ENCODE measurements at places on chromosomes 5 and 9. TPM values are rescaled to one million over a fixed set of nuclear protein-coding genes. Genes with fewer than 3 reads are reported as not detected.

DNA sequence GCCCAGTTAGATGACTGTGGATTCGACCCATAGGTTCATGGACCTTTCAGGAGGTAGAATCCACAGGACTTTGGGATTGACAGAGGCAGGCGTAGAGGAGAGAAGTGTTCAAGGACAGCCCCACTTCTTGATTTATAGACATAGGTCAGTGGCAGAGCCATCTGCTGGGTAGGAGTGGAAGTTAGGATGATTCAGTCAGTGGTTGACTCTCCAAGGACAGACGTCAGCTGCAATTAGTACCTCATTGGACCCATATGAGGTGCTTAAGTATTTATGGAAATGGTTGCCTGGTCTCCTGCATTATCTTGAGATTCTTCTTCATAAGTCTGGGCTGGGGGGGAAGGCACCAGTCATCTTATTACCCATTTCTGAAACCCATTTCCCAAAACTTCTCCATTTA lies 70.9 kb downstream of the SH3RF2 start:
- H3K4me1 ChIP-seq = no peaks in the 10 kb centered on the region
- DNase-seq = no peak
- H3K27me3 ChIP-seq = no peaks in the 10 kb centered on the region
- H3K27ac ChIP-seq = no peak overlapping the region

- no peaks in the 10 kb centered on the region for H3K27me3 ChIP-seq
- H3K27ac ChIP-seq = no peak overlapping the region
- H3K4me3 ChIP-seq = no peak overlapping the region
- no peak for DNase-seq
- H3K36me3 ChIP-seq = peaks cover 12% of the 10 kb centered on the region
- H3K4me1 ChIP-seq = no peaks in the 10 kb centered on the region
Observed at GRCh38 chr9:129919277-129919676, 84.0 kb downstream of the USP20 start.

The PTGS1 gene
- total RNA-seq = 2.7 TPM

The AK1 gene
- total RNA-seq = 921 TPM

The RASGRF2 gene
- 0.40 TPM for total RNA-seq

DNA sequence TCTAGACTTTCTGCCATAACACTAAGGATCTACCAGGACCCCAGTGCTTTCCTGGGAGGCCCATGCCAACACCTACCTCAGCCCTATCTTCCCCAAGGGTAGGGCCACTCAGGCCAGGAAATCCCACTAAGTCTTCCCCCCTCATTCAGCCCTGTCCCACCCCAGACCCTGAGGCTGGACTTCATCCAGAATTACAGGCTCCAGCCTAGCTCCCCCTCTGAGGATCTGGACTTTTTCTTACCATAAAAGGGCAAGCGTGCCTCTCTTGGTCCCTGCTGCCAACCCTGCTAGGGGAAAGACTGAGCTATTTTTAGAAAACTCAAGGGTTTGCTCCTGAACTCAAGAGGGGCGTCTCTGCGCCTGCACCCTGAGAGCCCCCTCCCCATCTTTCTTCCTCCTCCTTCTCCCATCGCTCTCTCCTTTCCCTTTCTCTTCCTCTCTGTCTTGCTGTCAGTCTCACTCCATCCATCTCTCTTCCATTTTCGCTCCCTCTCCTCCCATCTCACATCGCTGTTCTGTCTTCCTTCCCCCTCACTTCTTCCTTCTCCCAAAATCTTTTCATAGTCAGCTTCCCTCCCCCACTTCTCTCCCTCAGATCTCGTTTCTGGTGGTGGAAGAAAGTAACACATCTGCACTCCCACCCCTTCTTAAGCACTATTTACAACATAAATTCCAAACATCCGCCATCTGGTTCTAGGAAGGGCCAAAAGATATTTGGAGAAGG lies 38.1 kb upstream of the IL17B start:
- no peaks in the 10 kb centered on the region for H3K27me3 ChIP-seq
- H3K4me1 ChIP-seq = peaks cover 54% of the 10 kb centered on the region
- H3K36me3 ChIP-seq = peaks cover 13% of the 10 kb centered on the region
- peak overlapping the region; percentile 77 for H3K27ac ChIP-seq
- no peak overlapping the region for H3K4me3 ChIP-seq

GRCh38 chr5:138955013-138955660 lies 80.0 kb upstream of the LRRTM2 start:
- H3K27ac ChIP-seq = peak overlapping the region; percentile 90
- no peak overlapping the region for H3K4me3 ChIP-seq
- DNase-seq = peak; percentile 87
- H3K27me3 ChIP-seq = no peaks in the 10 kb centered on the region

- H3K4me3 ChIP-seq = no peak overlapping the region
- no peak overlapping the region for H3K27ac ChIP-seq
- DNase-seq = no peak
- no peaks in the 10 kb centered on the region for H3K27me3 ChIP-seq
- H3K36me3 ChIP-seq = no peaks in the 10 kb centered on the region
Observed at GRCh38 chr9:76266649-76267283, 127.5 kb downstream of the RFK start.

GRCh38 chr5:76590027-76590426 lies 33.2 kb downstream of the F2RL2 start:
- no peaks in the 10 kb centered on the region for H3K36me3 ChIP-seq
- H3K27me3 ChIP-seq = no peaks in the 10 kb centered on the region
- H3K4me3 ChIP-seq = no peak overlapping the region
- DNase-seq = no peak

- peaks cover 24% of the 10 kb centered on the region for H3K36me3 ChIP-seq
- H3K4me3 ChIP-seq = no peak overlapping the region
- no peaks in the 10 kb centered on the region for H3K27me3 ChIP-seq
- no peaks in the 10 kb centered on the region for H3K4me1 ChIP-seq
Observed at GRCh38 chr9:104802110-104802509, 38.2 kb downstream of the NIPSNAP3B start.

GRCh38 chr5:174414315-174414710 lies 310.1 kb upstream of the MSX2 start:
- no peak overlapping the region for H3K27ac ChIP-seq
- H3K36me3 ChIP-seq = no peaks in the 10 kb centered on the region
- peaks cover 18% of the 10 kb centered on the region for H3K27me3 ChIP-seq
- H3K4me1 ChIP-seq = peaks cover 4% of the 10 kb centered on the region

The MORN5 gene
- 0.53 TPM for total RNA-seq

DNA sequence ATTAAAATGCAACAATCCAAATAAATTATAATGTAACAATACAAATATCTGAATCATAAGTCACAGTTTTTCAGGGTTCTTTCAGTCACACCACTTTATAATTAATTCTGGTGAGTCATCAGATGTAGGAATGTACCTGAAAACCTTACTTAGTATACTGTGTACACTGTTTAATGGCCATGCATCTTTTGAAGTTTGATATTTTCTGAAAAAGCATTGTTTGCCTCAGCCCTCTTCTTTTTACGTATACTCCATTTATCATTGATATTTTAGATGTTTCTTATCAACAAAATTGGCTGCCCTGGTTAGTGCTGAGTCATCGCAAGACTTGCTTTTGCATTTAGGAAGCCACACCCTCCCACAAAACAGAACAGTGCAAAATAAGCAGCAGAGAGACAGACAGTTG lies 218.6 kb downstream of the PJA2 start:
- H3K4me3 ChIP-seq = no peak overlapping the region
- peaks cover 5% of the 10 kb centered on the region for H3K36me3 ChIP-seq
- DNase-seq = peak; percentile 48

The TTF1 gene
- 12.0 TPM for total RNA-seq

DNA sequence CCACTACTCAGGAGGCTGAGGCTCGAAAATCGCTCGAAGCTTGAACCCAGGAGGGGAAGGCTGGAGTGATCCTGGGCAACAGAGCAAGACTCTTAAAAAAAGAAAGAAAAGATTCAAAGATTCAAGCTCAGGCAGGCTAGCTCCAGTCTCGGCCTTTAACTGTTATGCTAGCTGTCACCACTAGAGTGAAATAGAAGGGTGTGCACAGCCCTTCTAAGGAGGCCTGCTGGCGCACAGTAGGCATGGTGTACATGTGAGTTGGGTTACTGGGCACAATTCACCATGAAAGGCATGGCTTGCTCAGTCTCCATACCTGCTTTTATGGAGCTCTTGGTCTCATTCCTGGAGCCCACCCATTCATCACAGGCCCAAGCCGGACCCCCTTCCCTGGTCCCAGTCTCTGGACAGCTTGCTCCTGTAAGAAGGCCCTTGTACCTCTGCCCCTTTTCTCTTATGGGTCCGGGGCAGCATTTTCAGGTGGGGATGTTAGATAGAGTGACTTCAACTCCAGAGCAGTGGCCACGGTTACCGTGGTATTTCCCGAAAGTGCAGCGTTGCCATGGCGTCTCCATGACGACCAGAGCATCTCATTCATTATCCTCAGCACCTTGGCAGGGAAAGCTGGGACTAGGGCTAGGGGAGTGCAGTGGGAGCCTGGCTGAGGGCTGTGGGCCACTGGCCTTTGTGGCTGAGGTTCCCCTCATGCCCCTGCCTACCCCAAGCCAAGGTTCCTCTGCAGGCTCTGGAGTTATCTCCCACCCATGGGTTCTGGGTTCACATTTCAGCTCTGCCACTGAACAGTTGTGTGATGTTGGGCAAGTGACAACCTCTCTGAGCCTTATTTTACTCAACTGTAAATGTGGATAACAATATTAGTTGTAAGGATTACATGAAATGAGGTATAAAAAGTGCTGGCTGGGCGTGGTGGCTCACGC lies 5.7 kb downstream of the NDST1 start:
- H3K36me3 ChIP-seq = peaks cover 6% of the 10 kb centered on the region
- no peak overlapping the region for H3K27ac ChIP-seq
- H3K27me3 ChIP-seq = no peaks in the 10 kb centered on the region
- DNase-seq = no peak
- peaks cover 56% of the 10 kb centered on the region for H3K4me1 ChIP-seq

DNA sequence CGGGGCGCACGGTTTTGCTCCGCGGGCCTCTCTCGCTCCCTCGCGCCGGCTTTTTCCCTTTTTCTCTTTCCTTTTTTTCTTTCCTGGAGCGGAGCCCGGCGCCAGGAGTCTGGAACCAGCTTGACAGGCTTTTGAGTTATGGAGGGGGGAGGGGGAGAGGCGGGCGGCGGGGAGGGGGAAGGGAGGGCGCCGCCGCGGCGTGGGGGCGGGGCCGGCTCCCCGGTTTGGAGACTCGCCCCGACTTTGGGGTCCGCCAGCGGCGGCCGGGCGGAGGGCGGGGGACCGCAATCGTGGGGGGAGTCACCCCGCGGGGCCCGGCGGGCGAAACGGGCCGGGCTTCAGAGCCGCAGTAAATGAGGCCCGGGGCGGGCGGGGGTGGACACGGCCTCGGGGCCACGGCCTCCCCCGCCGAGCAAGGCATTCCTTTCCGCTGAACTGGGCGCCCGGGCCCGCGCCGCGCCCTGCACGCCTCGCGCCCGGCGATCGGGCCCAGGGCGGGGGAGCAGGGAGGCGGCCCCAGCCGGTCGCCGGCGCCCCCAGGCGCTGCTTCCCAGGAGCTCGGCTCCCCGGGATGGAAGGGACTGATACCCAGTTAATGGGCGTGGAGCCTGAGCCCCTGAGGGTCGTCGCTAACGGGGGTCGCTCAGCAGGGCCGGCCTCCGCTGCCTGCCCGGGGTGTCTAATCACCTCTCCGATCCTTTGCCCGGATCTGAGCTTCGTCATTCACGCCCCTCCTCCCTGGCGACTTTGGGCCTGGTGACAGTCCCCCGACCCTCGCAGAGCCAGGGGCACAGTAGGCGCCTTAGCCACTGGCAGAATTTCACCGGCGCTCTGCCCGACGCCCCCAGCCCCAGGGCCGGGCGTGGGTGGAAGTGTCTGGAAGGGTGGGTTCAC lies 138.1 kb downstream of the C9orf50 start:
- H3K4me3 ChIP-seq = peak overlapping the region; percentile 42
- H3K4me1 ChIP-seq = peaks cover 81% of the 10 kb centered on the region
- H3K27ac ChIP-seq = peak overlapping the region; percentile 100
- DNase-seq = peak; percentile 97
- no peaks in the 10 kb centered on the region for H3K27me3 ChIP-seq
- H3K36me3 ChIP-seq = no peaks in the 10 kb centered on the region

- H3K27ac ChIP-seq = peak overlapping the region; percentile 66
- H3K27me3 ChIP-seq = no peaks in the 10 kb centered on the region
- peaks cover 3% of the 10 kb centered on the region for H3K4me1 ChIP-seq
- peak; percentile 88 for DNase-seq
- H3K36me3 ChIP-seq = peaks cover 3% of the 10 kb centered on the region
- peak overlapping the region; percentile 99 for H3K4me3 ChIP-seq
Observed at GRCh38 chr5:137751869-137752491, 2.2 kb downstream of the HNRNPA0 start.

The HAVCR1 gene
- 0.04 TPM for total RNA-seq

DNA sequence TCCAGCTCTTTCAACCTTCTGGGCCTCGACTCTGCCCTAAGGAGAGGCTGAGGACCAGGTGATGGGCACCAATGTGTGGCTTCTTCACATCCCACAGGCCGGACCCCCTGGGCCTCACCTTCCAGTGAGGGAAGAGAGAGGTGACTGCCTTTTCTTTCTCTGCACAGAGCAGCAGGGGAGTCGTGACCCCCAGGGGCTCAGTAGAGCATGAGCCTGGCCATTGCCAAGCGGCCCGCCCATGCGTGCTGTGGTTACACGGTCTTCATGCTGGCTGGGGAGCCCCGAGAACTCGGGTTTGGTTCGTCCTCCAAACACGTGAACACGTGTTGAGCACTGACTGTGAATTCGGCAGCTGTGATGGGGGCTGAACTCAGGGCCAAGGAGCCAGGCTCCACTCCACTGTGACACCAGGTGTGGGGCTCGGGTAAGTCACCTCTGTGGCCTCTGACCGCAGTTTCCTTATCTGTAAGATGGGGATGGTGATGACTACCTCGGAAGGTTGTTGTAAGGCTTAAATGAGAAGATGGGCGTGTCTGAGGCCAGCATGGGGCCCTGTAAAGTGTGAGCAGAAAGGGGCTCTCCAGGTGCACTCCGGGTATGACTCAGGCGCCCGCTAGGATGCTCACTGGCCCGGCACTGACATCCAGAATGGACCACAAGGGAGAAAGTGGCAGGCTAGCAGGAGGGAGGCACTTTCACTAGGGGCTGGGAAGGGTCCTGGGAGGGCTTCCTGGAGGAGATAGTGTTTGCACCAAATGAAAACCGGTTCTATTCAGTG lies 13.4 kb upstream of the GRHPR start:
- no peak for DNase-seq
- H3K27me3 ChIP-seq = no peaks in the 10 kb centered on the region
- H3K4me3 ChIP-seq = no peak overlapping the region
- no peaks in the 10 kb centered on the region for H3K36me3 ChIP-seq
- peaks cover 23% of the 10 kb centered on the region for H3K4me1 ChIP-seq
- H3K27ac ChIP-seq = no peak overlapping the region

The KCNV2 gene
- not detected for total RNA-seq

GRCh38 chr5:52898961-52899680 lies 90.0 kb upstream of the ITGA2 start:
- no peaks in the 10 kb centered on the region for H3K27me3 ChIP-seq
- peaks cover 3% of the 10 kb centered on the region for H3K36me3 ChIP-seq
- no peak overlapping the region for H3K27ac ChIP-seq

The TSSK1B gene
- total RNA-seq = not detected

DNA sequence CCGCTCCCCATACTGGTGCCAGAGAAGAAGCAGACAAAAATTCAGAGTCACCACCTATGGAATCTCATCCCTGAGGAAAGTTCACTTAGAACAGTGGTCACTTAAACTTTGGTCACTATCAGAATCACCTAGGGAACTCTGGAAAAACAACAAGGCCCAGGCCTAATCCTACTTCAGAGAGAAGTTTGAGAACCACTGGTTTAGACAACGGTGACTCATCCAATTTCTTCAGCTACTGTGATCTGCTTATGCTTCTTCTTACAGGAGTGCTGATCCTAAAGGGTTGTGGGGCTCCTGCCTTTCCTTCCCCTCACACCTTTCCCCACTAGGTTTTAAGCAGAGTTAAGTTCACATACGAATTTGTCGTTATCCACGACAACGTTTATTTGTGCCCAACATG lies 194.7 kb upstream of the KLF4 start:
- H3K36me3 ChIP-seq = no peaks in the 10 kb centered on the region
- H3K4me1 ChIP-seq = peaks cover 26% of the 10 kb centered on the region
- H3K27me3 ChIP-seq = no peaks in the 10 kb centered on the region
- no peak overlapping the region for H3K4me3 ChIP-seq
- H3K27ac ChIP-seq = no peak overlapping the region
